ENCODE measurements at places on chromosomes 11 and 22. TPM values are rescaled to one million over a fixed set of nuclear protein-coding genes. Genes with fewer than 3 reads are reported as not detected.

- no peak for DNase-seq
Observed at GRCh38 chr11:11316651-11317230, 36.3 kb downstream of the CSNK2A3 start.

DNA sequence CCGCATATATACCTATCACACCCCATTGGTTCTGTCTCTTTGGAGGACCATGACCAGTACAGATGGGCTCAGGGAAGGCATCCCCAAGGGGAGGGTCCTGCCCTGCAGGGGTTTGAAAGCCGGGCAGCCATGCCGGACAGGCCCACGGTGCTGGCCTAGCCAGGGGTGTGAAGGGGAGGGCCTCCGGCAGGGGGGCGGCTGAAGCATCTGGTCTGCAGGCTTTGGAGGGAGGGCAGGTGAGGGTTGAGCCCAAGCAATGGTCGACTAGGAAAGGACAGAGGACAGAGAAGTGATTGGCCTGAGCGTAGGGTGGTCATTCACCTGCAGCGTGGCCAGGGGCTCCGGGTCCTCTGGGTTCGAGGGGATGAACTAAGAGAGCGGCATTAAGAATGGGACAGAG is 11.2 kb upstream of the CTSD start:
- no peak for DNase-seq

GRCh38 chr11:126387857-126388256 is 32.4 kb downstream of the ST3GAL4 start:
- DNase-seq: no peak

GRCh38 chr22:32650553-32651345 is 150.8 kb upstream of the TIMP3 start:
- no peak for DNase-seq

DNA sequence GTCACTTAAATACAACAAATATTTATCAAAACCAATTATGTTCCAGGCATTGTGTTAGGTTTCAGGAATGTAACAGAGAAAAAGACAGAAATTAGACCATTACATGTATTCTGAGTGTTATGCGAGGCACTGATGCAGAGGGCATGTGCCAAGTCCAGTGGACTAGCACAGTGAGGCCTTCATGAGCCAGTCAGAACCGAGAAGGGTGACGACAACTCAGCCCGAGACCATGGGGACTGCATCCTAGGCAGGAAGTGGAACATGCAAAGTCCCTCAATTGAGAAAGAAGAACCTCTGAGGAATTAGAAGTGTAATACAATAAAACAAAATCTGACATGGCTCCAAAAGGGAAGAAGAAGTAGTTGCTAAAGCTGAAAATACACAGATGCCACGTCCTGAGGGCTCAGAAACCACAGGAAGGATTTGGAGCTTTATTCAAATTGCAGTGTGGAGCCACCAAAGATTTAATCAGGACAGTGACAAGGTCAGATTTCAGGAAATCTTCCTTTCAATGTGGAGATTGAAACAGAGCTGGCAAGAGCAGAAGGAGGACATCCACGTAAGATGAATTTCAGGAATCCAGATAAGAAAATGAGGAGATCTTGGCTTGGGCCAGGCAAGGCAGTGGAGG is 529.6 kb downstream of the NTM start:
- DNase-seq: no peak

- DNase-seq: no peak
Observed at GRCh38 chr11:101321222-101321621, 191.6 kb upstream of the PGR start.

DNA sequence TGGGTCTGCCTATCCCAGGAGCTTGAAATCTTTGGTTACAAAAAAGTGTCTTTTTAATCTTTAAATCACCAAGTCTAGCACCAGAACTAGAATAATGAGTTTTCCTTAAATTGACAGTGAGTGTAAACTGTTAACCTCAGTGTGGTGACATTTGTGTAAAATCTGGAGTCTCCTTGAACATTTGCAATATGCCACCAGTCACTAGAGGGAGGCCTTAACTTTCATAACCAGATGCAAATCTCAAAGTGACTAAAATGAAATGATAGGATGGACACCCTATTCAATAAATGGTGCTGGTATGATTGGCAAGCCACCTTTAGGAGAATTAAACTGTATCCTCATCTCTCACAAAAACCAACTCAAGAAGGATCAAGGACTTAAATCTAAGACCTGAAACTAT is 8.3 kb upstream of the SCGB1D2 start:
- DNase-seq: no peak

- DNase-seq: no peak
Observed at GRCh38 chr11:70918242-70918641, 334.1 kb downstream of the SHANK2 start.

The PLEKHB1 gene
- 12.5 TPM for polyA plus RNA-seq

DNA sequence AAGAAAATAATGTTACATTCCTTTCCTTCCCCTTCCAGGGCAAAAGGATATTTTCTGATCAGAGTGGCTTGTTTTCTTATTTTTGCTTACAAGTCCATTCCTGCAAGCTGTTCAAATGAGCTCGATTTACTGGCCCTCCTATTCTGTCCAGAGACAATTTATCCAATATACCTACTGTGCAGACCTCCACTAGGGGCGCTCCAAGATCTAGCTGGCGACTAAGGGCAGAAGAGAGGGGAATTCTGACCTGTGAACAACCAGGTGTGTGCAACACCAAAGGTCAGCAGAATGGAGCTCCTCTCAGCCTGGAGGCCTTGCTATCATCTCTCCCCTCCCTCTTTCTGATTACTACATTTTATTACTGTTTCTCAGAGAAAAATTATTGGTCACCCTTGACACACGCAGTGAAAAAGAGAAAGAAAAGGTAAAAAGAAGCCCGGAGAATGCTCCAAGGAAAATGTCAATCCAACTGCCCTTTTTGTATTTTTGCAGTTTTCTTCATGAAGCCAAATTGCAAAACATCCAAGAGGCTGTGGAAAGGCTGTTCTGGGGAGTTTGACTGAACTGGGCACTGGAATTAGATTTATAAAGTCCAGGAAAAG is 3.2 kb downstream of the SEZ6L start:
- no peak for DNase-seq

The PKDREJ gene
- polyA plus RNA-seq: 0.44 TPM

The SYT7 gene
- 5.6 TPM for polyA plus RNA-seq

GRCh38 chr22:25551396-25551795 is 13.1 kb upstream of the GRK3 start:
- no peak for DNase-seq

DNA sequence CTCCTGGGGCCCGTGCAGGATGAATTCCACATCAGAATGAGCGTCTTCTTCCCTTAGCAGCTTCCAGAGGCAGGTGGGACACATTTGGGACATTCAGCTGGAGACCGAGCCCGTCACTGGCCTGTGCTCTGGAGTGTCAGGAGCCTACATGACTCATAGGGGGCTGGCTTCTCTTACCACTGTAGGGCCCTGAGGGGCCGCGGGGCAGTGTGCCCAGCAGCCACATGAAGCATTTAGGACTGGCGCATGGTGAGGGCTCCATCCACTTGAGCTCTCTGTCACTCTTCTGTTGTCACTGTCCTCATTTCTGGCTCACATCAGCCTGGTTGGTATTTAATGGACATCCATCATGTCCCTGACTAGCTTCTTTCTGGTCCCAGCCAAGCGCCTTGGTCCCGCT is 38.0 kb upstream of the TEF start:
- no peak for DNase-seq

- no peak for DNase-seq
Observed at GRCh38 chr11:126929179-126930061, 71.2 kb downstream of the KIRREL3 start.

The CHRM4 gene
- 0.08 TPM for polyA plus RNA-seq

The DNAJB7 gene
- polyA plus RNA-seq: 0.32 TPM

The FOLH1 gene
- 22.2 TPM for polyA plus RNA-seq

The PPP1CA gene
- polyA plus RNA-seq: 171 TPM

DNA sequence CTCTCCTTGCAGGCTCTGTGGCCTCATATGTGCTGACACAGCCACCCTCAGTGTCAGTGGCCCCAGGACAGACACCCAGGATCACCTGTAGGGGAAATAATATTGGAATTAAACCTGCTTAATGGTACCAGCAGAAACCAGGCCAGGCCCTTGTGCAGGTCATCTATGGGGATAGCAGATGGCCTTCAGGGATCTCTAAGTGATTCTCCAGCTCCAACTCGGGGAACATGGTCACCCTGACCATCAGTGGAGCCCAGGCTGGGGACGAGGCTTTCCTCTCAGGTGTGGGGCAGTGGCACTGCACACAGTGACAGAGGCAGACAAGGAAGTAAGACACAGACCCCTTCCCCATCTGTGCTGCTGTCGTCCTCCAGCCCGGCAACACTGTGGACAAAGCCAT is 16.9 kb downstream of the GGTLC2 start:
- DNase-seq: no peak

The OTOG gene
- polyA plus RNA-seq: 0.76 TPM

- DNase-seq: no peak
Observed at GRCh38 chr22:50165436-50166123, 5.0 kb upstream of the PANX2 start.

DNA sequence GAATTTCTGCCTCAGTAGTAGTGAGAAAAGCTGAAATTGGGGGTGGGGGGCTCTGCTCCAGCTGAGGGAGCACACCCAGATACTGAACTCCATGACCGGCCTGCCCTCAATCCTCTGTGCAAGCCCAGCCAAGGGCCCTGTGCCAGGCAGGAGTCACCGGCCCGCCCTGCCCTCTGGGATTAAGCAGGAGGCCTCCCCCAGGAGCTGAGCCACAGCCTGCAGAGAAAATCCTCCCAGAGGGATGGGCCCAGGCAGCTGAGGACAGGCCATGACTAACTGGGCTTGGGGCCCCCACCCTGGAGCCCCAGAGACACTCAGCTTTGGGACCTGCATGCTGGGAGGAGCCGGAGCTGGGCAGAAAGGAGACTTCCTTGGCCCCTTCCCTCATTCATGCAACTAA is 48.8 kb downstream of the MN1 start:
- DNase-seq: no peak

GRCh38 chr11:130071211-130071712 is 1.6 kb downstream of the APLP2 start:
- no peak for DNase-seq

- no peak for DNase-seq
Observed at GRCh38 chr11:131987703-131988102, 617.3 kb downstream of the NTM start.

DNA sequence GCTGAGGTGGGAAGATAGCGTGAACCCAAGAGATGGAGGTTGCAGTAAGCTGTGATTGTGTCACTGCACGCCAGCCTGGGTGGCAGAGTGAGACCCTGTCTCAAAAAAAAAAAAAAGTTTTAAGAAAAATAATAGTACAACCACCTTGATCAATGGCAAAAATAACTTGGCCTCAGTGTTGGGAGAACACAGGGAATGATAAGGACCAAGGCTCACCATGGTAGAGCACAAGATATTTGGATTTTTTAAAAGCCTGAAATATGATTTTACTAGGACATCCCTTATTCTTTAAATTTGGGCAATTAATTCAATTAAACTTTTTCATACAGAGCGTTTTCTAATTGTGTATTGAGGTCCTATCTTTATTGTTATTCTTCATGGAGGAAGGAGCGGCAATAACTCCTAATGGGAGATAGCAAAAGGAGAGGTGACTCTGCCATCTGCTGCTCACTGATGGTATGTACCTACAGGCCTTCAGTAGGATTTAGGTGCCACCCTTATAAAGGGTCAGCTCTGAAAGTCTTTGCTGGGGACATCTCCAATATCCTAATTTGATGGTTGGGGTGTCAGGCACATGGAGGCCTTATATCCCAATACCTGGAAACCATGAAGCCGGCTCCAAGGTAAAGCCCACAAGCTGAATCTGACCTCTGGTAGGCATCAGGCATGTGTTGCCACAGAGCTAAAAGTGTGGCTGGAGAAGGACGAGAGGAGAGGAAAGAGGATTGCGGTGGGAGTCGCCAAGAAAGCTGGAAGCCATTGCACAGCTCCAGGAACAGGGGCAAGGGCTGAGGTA is 21.9 kb upstream of the POLD3 start:
- no peak for DNase-seq

The MMP27 gene
- polyA plus RNA-seq: not detected

- no peak for DNase-seq
Observed at GRCh38 chr11:88114486-88115045, 60.7 kb downstream of the RAB38 start.

The DRICH1 gene
- polyA plus RNA-seq: 1.7 TPM

- DNase-seq: no peak
Observed at GRCh38 chr11:498297-499181, 8.5 kb downstream of the RNH1 start.

The FREY1 gene
- 0.32 TPM for polyA plus RNA-seq

GRCh38 chr22:28910569-28911303 is 27.4 kb downstream of the ZNRF3 start:
- no peak for DNase-seq

GRCh38 chr22:41471568-41471967 is 2.7 kb downstream of the ACO2 start:
- no peak for DNase-seq

- DNase-seq: no peak
Observed at GRCh38 chr11:119722281-119722794, 6.7 kb downstream of the NECTIN1 start.

- no peak for DNase-seq
Observed at GRCh38 chr11:109138196-109138595, 283.8 kb upstream of the C11orf87 start.

DNA sequence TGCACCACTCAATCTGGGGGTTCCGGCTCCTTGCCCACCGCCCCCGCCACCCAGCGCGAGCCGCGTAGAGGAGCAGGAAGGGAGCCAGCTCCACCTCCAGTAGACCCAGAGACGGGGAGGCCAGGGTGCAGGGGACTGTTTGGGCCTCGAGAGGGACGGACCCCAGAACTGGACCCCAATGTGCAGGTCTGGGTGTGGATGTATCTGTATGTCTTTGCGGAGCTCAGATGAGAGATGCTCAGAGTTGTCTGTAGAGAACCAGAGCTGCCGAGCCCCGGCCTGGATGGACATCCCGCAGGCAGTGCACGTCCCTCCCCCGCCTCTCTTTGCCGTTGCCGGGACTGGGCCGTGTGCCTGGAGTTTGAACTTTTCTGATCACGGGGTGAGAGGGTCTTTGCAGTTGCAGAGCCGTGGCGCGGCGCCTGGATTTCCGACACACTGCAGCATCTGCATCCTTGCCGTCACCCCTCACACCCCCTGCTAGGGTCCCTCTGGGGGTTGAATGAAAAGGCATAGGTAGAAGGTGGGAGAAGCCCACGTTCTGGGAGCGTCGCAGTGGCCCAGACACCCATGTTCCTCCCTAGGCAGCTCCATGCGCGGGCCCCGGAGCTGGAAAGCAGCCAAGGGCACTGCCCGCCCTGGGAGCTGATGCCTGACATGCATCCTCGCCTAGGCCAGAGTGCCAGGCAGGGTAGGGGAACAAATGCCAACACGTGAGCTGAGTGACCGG is 105.2 kb downstream of the KCNQ1 start:
- no peak for DNase-seq

DNA sequence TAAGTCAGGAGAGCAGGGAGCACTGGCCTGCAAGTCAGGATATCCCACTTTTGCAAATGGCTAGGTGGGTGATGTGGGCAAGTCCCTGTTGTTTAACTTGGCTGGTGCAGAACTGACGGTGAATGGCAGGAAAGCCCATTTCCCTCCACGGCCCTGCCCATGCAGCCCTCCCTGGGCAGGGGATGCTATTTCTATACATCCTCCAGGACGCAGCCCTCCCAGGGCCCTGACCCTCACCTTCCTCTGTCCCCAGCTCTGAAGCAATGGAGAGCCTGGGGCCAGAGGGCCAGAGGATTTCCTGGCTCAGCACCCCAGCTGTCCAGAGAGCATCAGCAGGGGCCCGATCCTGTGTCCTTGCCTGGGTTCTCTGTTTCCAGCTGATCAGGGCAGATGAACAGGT is 91.3 kb downstream of the TSPAN18 start:
- no peak for DNase-seq

Measured in right renal cortex interstitium (tissue), 3 donors.